ENCODE measurements at places on chromosomes 1 and 21.

DNA sequence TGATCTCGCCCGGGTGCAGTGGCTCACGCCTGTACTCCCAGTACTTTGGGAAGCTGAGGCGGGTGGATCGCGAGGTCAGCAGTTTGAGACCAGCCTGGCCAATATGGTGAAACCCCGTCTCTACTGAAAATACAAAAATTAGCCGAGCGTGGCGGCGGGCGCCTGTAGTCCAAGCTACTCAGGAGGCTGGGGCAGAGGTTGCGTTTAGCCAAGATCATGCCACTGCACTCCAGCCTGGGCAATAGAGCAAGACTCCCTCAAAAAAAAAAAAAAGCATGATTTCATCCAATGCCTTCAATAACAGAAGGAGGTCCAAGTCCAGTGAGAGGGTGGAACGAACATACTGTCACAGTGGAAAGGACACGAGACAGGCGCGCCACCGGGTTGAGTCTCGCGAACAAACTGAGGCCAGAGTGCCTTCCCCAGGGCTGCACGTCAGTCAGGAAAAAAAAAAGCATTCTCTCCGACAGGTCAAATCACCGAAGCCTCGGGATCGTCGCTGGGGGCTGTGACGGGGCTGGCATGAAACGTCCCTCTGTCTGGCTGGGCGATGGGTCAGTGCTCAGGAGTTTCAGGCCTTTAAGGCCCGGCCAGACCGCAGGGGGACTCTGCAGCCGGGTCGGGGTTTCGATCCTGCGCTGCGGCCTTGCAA lies 8.4 kb upstream of the CROCC start:
- no peak for DNase-seq

DNA sequence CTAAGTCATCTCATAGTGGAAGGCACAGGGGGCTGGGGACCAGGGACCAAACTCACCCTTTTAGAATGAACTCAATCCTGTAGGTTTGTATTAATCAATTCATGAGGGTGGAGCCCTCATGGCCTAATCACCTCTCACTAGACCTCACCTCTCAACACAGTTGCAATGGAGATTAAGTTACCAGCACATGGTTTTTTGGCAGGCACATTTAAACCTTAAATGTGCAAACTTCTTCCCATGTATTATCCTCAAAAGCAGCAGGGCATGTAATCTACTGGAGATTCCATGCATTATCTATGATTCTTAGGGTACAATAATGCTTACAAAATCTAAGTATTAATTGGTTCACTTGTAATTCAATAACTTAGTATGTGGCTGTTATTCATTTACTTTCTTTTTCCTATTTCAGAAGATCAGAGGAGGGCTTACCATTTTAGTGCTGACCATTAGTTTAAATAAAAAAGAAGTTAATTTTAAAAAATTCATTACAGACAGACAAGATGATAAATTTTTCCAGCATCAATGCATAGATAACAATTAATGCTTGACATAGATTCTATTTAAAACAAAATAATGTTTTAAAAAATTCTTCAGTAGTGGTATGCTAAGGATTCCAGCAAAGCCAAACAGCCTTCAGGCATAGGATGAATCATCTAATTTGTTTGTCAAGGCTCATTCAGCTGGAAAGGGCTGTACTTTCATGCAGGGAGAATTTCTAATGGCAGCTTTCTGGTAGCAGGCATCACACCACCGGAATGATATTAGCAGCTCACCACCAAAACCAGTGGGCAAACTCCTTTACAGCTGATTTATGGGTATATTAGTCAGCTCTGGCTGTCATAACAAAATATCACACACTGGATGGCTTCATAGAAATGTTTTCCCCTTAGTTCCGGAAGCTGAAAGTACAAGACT lies 124.6 kb upstream of the ZNF648 start:
- DNase-seq: peak; percentile 96

DNA sequence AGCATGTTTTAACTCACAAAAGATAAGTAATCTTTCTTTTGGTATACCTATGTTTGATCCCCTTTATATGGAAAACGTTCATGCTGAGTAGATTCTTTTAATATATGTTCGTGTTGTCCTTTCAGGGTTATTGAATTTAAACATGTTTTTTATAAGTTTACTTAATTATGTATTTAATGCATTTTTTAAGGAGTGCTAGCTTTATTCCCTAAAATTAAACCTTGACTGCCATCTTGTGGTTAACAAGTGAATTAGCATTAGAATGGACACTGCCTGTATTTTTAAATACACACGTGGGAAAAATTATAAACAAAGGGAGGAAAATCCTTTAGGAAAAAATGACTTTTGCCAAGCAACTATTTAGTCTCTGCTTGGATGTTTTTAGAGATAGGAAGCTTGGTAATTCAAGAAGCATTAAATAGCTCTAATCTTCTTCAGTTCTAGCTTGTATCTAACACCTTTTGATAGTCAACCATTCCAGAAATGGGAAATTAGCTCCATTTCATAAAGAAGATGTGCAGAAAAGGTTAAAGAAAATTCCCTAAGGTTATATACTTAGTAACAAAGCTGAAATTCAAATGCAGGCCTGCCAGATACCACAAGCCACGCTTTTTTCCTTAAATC lies 43.0 kb downstream of the UBE2U start:
- peak; percentile 74 for DNase-seq

DNA sequence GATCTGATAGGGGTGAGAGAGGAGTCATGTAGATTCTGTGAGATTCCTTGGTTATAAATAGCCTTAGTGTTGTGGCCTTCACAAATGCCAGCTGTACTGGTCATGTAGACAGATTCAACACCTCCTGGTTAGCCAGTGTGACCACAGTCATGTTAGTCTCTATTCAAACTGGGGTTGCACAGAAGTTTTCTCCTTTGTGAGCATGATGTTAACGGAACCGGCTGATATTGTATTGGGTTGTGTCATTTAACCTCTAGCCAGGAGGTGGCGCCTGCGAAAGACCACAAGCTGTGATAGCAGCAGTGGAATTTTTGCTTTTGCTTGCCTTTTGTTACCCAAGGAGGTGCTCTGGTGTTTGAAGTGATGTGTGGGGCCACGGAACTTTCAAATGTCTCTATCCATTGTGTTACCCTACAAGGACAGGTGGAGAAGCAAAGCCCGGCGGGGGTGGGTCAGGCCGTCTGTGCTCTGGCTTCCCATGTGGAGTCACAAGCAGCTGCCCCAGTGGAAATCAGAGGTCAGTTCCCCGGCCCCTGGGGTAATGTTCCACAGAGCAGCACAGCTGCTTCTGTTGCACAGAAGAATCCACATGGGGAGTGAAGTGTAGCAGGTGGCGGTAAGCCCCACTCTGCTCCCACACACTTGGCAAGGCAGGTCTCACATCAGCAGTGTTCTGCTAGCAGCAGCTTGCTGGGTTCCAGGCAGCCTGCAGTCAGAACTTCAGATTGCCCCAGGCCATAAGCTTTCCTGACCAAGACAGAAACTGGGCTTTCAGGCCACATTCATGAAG lies 112.6 kb downstream of the ADAMTS1 start:
- peak; percentile 40 for DNase-seq

DNA sequence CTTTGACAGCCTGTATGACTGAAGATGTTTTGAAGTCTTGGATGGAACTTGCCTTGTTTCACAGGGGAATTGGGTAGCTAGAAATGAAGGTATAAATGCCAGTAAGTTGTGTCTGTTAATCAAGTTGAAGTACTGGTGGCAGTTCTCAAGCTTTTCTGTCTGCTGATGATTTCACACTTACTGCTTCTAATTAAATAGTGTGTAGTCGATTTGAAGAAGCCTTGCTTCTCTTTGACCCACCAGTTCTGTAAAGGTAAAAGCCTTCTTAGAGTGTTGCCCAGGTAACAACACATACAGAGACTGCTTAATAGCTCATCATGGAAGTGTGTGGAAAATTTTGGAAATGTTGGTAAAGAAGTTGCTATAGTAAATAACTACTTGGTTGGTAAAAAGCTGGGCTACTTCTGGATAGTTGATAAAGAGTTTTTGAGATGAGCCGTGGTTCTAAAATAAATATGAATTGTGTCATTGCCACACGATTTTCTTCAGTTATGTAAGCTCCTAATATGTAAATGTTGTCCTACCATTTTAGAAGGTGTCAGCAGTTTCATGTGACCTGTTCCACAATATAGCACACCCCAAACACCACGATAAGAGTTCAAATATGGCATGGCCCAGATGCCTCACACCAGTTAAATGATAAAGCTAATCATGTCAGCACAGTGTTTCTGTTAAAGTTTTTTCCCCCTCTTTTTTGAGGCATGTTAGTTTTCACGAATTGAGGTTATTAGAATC lies 7.4 kb downstream of the RABGAP1L start:
- DNase-seq: no peak

DNA sequence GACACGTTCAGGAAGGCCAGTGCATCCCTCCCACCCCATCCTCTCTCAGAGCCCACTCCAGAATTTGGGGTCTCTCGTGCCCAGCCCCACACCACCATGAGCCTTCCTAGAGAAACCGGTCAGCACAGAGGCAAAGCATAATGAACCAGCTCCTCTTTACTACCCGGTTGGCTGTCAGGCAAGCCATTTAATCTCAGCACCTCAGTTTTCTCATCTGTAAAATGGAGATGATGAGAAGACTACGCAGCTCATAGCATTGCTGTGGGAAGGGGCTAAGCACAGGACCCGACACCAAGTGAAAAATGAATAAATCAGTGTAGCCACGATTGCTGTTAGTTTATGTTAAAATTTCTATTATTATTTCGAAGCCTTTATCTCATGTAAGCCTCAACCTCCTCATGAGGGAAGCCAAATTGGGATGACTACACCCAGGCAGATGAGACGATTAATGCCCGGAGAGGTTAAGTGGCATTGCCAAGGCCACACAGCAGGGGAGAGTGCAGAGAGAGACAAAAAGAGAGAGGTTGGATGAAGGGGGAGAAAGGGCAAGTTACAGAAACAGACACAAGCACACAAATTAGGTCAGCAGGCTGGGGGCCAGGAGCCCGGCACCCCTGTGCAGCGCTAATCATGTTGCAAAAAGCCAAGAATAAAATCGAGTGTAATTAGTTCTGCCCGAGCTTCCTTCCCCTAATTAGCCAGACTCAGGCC lies 25.7 kb downstream of the SDC3 start:
- no peak for DNase-seq

GRCh38 chr21:42028766-42029425 lies 18.7 kb upstream of the ZBTB21 start:
- DNase-seq: no peak

GRCh38 chr1:82073071-82073470 lies 272.3 kb downstream of the ADGRL2 start:
- DNase-seq: no peak

DNA sequence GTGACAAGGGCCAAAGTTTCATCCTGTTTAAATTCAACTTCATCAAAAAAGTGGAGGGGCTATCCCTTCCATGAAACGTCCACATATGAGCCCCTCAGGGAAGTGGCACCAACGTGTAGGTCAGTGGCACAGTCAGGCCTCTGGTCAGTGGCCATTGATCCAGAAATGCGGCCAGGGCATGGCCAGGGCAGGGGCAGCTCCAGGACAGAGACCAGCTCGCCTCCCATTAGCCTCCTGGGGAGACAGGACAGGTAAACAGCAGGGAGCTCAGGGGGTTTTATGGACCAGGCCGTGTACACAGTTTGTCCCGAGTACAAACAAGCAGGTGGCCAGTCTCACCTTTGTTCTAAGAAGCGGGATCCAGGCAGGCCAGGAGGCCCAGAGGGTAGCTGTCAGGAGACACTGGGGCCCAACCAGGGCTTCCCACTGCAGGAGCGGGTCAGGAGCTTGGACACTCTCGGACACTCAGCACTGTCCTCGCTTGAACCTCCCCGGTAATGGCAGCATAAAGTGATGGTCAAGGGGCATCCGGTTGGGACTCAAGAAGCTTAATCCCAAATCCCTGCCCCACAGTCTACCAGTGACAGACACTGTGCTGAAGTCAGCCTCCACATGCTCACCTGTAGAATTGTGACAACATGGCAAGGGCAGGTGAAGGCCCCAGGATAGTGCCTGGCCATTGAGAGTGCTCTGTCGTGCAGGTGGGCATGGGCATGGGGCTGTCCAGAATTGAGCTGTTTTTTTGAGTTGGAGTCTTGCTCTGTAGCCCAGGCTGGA lies 144.1 kb upstream of the ERRFI1 start:
- DNase-seq: no peak

DNA sequence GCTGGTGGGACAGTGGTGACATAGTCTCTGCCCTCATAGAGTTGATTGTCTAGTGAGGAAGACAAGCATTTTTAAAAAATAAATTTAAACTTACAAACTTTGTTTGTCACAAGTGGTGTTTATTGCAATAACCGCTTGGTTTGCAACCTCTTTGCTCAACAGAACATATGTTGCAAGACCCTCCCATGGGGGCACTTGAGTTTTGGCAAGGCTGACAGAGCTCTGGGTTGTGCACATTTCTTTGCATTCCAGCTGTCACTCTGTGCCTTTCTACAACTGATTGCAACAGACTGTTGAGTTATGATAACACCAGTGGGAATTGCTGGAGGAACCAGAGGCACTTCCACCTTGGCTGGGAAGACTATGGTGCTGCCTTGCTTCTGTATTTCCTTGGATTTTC lies 58.4 kb downstream of the LAMC2 start:
- peak; percentile 96 for DNase-seq

DNA sequence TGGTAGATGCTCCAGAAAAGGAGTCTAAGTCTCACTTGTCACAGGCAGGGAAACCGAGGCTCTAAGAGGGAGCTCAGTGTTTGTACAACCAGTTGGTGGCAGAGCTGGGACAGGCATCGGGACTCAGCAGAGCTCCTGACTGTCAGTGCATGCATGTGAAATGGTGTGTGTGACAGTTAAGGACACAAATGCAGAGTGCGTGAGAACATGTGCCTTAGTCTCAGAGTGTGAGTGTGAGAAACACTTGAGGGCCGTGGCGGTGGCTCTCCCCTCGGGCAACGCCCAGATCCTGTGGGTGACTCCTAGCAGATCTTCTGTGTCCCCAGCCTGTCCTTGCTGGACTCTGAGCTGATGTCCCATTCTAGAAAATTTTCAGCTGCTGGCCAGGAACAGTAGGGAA lies 362.6 kb downstream of the MATN1 start:
- no peak for DNase-seq

DNA sequence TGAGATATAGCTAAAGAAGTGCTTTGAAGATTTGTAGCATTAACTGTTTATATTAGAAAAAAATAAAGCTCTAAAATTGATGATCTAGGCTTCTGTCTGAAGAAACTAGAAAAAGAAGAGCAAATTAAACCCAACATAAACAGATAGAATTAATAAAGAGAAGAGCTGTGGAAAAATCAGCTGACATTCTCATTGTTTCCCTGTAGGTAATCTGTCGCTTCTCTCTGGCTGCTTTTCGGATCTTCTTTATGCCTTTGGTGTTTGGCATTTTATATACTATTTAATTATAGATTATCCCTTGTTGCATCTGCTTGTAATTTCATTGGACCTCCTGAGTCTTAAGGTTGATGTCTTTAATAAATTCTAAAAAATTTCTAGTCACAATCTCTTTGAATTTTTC lies 59.8 kb downstream of the MPZL1 start:
- no peak for DNase-seq

GRCh38 chr1:161727256-161727924 lies 6.0 kb downstream of the FCRLB start:
- peak; percentile 91 for DNase-seq

DNA sequence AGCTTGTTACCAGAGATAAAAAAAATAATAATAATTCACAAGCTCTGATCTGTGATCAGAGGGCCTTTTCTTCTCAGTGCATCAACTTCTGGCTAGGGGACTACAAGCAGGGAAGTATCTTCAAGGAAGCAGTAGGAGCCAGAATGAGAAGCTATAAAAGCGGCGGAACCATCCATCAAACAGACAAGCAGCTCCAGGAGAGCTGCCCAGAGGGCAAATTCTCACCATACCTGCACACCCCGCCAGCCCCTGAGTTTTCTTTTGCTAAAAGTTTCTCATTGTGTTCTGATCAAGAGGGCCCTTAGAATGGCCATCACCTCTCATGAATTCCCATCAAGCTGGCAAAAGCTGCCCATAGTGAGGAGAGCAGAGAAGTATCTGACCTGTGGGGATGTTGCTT lies 99.4 kb downstream of the SMYD2 start:
- peak; percentile 66 for DNase-seq

All from fibroblast of lung (primary cell).